Activated CD4-positive, alpha-beta T cell treated with anti-CD3 and anti-CD28 coated beads for 36 hours (primary cell): ENCODE measurements at places on chromosomes 12 and 14. TPM values are rescaled to one million over a fixed set of nuclear protein-coding genes. Genes with fewer than 3 reads are reported as not detected.
A peak's percentile ranks its signal among the peaks of the same experiment; 100 is the strongest.

DNA sequence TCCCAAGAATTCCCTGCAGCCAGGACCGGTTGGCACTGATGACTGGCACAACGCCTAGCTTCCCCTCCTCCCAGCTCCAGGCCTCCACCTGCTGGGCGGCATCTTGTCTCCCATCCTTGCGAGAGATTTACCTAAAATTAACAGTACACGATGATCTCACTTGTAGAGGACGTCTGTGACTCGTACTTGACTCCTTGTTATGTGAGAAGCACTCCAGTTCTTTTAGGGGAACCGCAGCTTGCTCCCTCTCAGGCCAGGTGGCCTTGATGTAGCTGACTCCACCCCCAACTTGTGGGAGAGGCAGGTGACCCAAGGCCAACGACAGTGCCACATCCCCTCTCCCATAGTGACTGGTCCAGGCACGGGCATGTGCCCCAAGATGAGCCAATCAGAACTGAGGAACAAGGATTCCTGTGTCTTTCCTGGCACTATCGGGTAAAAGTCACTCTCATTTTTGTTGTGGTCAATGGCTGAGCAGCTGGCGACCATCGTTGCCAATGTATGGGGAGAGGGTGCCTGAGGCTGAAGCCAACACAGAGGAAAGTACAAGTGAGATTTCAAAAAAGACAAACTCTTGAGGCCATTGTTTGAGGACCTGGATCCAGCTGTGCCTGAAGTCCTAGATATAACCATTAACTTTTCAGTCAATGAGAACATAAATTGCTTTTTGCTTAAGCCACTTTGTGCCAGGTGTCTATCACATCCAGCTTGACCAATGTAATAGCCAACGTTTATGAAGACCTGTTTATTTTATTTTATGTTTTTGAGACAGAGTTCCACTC, 208.7 kb downstream of the RBM19 start:
- DNase-seq = no peak

DNA sequence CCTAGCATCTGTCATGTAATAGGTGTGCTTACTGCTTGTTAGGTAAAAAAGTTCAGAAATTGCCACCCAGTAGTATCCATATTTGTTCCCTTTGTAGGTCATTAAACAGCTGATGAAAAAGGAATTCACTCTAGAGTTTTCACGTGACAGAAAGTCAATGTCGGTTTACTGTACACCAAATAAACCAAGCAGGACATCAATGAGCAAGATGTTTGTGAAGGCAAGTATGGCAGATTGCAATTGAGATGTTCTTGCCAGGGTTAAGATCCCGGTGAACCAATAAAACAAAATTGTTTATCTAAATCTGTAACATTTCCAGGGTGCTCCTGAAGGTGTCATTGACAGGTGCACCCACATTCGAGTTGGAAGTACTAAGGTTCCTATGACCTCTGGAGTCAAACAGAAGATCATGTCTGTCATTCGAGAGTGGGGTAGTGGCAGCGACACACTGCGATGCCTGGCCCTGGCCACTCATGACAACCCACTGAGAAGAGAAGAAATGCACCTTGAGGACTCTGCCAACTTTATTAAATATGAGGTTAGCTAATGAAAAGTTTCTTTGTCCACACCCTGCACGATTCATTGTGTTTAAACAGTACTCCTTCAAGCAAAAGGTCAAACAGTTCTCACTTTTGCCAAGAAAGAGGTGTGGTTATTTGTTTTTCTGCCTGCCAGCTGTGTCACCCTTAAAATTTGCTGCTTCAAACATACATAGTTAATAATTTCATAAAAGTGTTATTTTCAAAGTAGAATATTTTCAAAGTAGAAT, 58.3 kb downstream of the ATP2A2 start:
- no peak for DNase-seq

- DNase-seq = no peak
Observed at GRCh38 chr12:19045426-19045825, 84.1 kb upstream of the PLEKHA5 start.

DNA sequence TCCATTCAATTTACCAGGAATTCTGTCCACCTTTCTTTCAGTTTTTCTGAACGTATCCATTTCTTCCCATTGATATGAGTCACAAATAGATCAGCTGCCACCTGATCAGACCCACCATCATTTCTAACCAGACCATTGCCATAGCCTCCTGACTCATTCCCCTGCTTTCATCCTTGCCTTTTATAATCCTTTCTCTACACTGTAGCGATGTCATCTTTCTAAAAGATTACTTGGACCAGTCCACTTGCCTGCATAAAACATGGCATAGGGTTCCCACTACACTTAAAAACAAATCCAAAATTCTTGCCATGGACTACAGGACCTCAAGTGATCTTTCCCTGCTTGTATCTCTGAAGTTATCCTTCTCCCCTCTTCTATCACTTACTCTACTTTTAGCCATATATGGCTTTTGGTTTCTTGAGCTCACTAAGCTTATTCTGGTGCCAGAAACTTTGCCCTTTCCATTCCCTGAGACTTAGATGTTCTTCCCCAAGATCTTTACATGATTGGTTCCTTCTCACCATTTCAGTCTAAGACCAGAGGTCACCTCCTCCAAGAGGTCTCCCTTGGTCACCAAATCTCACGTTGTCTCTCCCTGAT, 149.5 kb upstream of the KRR1 start:
- no peak for DNase-seq

GRCh38 chr12:131108177-131108955, 154.7 kb downstream of the ADGRD1 start:
- no peak for DNase-seq

GRCh38 chr12:65420941-65421340, 142.5 kb downstream of the MSRB3 start:
- no peak for DNase-seq

- no peak for DNase-seq
Observed at GRCh38 chr12:308511-308910, 45.9 kb upstream of the SLC6A13 start.

- peak; percentile 9 for DNase-seq
Observed at GRCh38 chr14:62162998-62163589, 400.9 kb downstream of the SNAPC1 start.

GRCh38 chr12:124940393-124941169, 26.1 kb upstream of the UBC start:
- peak; percentile 95 for DNase-seq

DNA sequence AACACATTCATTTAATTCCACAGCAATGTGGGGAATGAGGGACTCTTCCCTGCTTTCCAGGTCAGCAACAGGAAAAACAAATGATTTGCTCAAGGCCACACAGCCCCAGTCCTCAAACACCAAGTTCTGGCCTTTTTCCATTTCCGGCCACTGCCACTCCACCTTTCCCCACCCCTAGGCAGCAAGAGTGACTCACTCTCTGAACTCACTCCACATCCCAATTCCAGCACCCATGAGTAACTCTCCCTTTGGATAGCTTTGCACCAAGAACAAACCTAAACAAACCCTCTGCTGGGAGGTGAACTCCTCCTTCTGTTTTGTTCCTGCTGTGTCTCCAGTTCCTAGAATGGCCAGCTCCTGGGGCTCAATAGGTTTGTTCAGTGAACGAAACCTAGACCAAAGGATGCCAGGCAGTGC, 30.4 kb upstream of the PLEKHG6 start:
- DNase-seq = no peak

- no peak for DNase-seq
Observed at GRCh38 chr12:10354071-10354470, 35.8 kb downstream of the KLRK1 start.

DNA sequence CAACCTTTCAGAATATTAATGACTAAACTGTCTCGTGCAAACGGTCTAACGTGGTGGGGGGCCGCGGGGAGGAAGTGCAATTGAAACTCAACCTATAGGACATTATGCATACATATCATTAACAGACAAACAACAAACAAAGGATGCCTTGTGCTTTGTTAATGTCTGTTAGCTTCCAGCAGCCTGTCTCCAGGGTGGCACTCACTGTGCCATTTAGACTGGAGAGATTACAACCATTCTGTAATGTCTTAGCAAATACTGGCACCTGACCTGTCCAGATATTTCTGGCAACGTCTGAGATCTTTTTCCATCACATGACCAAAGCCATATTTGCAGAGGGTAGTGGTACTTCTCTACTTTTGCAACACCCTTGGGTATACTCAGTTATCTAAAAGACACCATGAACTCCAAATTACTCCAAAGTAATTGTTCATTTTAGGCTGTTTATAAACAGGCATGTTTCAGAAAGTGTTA, 11.6 kb downstream of the BHLHE41 start:
- no peak for DNase-seq

HOXC5 gene
- total RNA-seq = not detected

PPFIA2 gene
- total RNA-seq = not detected

SOX5 gene
- total RNA-seq = 0.88 TPM

OTX2 gene
- not detected for total RNA-seq

STAC3 gene
- total RNA-seq = 2.5 TPM

NEMP1 gene
- 81.1 TPM for total RNA-seq

CLMN gene
- 0.75 TPM for total RNA-seq
